Substantia nigra (tissue), 51 donors: ENCODE measurements at places on chromosomes 13 and 19.

DNA sequence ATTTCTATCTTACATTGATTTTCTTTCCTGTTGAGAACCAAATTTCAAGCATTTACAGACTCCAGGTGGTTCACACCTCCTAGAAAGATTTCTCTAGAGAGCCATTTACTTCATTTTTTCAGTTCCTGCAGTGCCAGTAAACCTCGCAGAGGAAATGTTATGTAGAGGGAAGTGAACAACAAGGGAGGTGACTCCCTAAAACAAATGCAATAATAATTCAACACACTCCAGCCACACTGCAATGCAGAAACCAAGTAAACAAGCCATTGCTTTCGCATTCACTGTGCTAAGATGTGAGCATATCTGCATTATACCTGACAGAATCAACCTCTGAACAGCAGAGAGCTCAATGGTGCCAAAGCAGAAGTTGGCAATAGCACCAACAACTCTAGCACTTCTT lies 215.1 kb downstream of the RBM26 start:
- DNase-seq: no peak

- DNase-seq: no peak
These were observed 1930.2 kb upstream of the PCDH20 start for GRCh38 chr13:63345835-63346234.

DNA sequence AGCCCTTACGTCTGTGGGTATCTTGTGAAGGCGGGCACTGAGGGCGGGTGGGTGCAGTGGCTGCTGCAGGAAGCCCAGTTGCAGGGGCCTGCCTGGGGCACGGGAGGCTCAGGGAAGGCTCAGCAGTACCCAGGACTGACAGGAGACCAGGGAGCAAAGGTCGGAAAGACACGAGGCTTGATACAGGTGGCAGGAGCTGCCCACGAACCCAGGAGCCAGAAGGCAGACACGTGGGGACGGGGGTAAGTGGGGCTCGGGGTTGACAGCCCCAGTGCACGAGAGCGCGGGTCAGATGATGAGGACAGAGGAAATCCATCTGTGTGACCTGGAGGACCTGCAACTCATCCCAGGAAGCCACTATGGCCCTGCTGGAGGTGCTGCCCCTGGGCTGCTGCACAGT lies 25.3 kb downstream of the ELAVL1 start:
- no peak for DNase-seq

GRCh38 chr19:5231857-5232678 lies 108.5 kb downstream of the PTPRS start:
- DNase-seq: no peak

DNA sequence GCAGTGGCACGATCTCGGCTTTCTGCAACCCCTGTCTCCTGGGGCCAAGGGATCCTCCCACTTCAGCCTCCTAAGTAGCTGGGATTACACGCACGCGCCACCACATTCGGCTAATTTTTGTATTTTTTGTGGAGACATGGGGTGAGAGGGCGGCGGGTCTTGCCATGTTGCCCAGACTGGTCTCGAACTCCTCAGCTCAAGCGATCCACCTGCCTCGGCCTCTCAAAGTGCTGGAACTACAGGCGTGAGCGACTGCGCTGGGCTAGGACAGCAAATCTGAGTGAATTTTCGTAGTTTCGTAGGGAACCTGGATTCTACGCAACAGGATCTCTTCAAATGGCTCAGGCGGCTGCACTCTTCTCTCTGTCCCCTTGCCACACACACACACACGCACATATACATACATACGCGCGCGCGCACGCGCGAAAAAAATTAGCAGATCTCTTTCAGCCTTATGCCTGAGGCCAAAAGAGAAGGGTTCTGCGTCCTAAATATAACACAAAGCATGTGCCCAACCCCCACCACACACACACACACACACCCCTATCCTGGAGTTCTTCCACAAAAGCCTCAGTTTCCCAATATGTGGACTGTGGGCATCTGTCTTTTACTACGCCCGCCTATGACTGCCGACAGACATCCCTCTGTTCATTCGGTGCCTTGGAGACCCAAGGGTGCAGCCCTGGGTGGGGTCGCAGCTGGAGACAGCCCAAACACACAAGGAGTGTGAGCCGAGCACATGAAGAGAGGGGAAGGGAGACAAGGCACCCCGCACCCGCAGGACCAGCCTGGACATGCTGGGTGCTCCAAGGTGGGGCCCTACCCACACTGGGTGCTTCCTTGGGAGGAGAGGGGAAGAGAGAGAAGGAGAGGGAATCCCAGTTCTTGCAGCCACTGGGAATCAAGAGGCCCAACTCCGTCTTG lies 616 bp downstream of the PINLYP start:
- DNase-seq: no peak

DNA sequence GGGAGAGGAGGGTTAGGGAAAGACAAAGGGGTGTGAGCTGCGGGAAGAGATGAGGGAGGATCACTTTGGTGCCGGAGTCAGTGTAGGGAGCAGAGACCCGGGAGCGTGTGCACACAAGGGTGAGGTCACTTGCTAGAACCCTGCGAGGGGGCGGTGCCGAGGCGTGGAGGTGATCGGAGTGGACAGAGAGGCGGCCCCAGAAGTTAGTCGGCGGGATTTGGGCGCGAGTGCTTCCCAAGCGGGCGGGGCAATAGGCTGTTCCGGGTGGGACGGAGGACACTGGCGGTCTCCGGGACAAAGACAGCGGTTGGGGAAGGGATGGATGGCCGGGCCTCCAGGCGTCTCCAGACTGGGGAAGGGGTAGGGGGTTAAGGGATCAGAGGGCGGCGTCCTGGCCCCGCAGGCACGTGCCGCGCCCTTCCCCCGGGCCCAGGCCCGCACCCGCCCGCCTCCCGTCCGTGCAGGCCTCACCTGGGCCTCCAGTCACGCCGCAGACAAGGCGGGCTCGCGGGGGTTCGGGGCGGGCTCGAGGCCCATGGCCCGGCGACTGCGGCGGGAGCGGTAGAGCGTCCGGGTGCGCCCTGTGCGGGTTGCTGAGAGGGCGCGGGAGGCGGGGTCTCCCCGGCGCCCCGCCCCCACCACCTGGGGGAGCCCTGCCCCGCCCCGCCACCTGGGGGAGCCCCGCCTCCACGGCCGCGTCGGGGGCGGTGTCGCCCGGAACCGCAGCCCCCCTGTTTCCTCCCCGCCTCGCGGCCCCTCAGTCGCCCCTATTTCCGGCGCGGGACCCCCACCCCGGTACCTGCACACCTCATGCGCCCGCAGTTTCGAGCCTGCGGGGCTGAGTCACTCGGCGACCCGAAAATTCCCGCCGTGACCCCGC lies at the start of gene LPAR2:
TSS of gene LPAR2 (minus strand) at position 600 of the 880 bp plus-strand sequence. CDS start 945 bp downstream, outside the sequence.
- DNase-seq: no peak

GRCh38 chr19:29247051-29247450 lies 34.1 kb upstream of the UQCRFS1 start:
- DNase-seq: no peak

GRCh38 chr19:15288146-15288963 lies 44.0 kb downstream of the BRD4 start:
- peak; percentile 85 for DNase-seq

GRCh38 chr13:38213314-38213713 lies 136.3 kb upstream of the UFM1 start:
- no peak for DNase-seq

- DNase-seq: no peak
These were observed 19.9 kb downstream of the UHRF1 start for GRCh38 chr19:4929186-4929585.

GRCh38 chr19:37077934-37078716 lies at the start of gene ZNF420:
Gene ZNF420 (plus strand): TSS chr19:37078433. CDS start chr19:37089119, 10,686 bp downstream.
- DNase-seq: peak; percentile 87

DNA sequence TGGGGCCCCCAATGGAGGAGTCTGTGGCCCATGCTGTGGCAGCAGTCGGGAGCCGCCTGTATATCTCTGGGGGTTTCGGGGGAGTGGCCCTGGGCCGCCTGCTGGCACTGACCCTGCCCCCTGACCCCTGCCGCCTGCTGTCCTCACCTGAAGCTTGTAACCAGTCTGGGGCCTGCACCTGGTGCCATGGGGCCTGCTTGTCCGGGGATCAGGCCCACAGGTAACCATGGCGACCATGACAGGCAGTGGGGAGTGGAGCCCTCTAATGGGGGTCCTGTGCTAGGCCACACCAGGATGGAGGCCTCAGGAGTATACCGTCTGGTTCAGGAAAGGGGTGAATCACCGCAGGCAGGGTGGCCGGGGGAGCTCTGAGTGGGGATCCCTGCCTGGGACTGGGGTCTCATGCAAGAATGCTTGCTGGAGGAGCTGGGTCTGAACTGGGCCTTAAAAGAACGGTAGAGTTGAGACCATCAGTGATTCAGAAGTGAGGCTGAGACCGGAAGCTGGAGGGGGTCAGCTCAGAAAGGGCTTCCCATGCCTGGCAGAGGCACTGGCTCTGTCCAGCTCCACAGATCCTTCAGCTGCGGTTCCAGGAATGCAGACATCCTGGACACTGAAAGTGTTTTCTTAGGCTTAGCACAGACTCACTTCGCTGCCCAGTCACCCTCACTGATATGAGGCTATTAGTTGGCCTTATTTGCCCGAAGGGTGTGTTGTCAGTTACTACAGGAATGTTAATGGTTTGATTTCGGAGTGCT lies 29.1 kb downstream of the CNFN start:
- no peak for DNase-seq

- no peak for DNase-seq
These were observed 472.1 kb downstream of the FOXO1 start for GRCh38 chr13:40194224-40194806.

DNA sequence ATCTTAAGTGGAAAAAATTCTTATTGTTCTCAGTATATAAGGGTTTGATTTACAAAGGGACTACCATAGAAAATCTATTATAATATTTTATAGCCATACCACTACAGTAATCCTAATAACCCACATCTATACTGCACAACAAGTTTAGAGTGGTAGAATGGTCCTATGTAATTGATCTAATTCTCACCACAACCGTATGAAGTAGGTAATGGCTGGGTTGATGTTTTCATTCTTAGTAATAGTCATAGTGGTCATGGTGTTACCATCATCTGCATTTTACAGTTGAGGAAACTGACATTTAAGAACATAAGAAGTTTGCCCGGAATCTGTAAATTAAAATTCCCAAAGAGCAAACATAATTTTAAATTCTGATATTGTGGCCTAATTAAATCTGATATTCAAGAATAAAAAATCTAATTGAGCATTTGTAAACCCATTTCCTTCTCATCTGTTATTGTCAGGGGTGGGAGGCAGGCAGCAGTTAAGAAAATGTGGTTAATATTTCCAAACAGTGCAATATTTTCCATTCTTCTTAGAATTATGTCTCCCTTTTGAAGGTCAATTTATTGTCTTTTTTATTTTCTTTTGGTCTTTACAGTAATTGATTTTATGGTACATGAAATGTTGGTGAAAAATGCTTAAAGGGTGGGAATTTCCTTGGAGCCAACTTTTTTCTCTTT lies 65.6 kb downstream of the DHRS12 start:
- no peak for DNase-seq

DNA sequence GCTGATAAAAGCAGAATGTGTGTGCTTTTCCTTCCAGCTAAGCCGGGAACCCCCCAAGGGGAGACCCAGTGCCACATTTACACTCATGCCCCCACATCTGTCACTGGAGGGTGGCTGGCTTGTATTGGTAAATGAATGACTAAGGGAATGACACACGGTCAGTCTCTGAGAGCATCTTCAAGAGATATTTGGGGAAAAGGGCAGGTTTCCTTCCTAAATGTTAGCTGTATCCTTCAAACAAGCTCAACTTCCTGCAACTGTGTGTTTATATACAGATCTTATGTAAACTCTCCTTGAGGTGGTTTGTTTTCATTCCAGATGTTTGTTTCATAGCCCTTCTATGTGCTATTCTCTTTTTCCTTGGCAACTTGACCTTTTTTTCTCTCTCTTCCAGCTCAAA lies 192.6 kb downstream of the COL4A1 start:
- no peak for DNase-seq

DNA sequence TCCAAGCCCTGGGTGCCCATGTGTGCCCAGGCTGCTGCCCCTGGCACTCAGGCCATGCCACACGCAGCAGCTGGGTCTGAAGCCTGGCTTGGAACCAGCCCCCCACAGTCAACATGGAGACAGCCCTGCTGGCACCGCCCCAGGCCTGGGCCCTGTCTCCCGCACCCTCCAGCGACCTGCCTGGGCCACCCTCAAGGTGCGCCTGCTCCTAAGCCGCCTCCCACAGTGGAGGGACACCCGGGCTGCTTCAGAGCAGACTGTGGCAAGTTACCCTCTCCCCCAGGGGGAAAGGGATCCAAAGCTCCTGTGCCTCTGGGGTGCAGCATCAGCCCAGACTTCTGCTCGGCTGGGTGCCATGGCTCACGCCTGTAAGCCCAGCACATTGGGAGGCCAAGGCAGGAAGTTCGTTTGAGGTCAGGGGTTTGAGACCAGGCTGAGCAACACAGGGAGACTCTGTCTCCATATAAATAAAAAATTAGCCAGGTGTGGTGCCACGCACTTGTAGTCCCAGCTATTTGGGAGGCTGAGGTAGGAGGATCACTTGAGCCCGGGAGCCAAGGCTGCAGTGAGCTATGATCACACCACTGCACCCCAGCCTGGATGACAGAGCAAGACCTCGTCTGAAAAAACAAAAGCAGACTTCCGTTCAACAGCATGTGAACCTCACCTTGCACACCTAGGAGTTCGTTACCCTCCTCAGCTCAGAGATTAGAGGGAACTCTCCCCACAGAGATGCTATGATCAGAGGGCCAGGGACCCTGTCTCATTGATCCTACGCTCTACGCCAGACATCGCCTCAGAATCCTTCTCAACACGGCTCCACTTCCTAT lies 15.6 kb downstream of the ELL start:
- DNase-seq: no peak

DNA sequence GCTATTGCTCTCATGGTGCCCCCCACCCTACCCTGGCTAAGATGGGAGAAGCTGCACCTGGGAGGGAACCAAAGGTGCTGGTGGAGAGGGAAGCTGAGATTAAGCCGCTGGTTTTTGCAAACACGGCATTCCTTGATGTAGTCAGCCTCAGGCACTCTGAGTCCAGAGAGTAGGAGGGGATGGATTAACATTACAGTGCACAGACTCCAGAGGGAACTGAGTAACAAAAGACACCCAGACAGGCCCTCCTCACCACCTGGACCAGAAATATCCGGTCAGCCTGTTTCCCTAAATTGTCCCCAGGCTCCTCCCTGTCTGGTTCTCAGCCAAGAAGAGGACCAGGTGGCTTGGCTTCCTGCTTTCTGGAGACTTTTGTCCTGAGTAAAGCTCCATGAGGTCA lies 28.9 kb upstream of the PABPC3 start:
- DNase-seq: no peak

- DNase-seq: no peak
These were observed 193.8 kb downstream of the FOXO1 start for GRCh38 chr13:40472427-40473220.

DNA sequence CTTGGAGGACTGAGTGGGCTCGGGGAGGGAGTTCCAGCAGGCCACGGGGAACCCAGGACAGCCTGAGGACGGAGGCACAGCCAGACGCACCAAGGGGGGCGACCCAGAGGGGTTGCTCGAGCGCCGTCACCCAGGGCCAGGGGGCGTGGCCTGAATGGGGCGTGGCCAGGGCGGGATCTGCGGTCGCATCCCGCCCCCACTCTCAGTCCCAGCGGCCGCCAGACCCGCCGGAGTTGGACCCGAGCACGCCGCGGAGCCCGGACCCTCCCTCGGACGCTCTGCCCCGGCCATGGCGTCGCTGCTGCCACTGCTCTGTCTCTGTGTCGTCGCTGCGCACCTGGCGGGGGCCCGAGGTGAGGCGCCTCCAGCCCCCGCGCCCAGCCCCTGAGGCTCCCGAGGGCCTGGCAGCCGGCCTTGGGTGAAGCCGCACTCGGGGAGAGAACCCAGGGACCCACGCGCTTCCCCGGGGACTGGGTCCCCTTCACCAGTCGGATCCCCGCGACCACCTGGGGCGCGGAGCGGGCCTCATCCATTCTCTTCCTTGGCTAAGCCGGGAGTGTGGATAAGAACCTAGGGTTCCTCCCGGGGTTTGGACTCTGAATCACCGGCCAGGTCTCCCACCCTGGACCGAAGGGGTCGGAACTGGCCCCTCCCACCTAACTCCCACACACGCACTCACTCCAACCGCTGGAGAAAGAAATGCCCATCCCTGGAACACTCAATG lies at the start of gene CILP2:
TSS of gene CILP2 (plus strand) at position 205 of the 724 bp plus-strand sequence. CDS start at position 290, 85 bp downstream.
- no peak for DNase-seq
